Stimulated activated CD4-positive, alpha-beta T cell treated with anti-CD3 and anti-CD28 coated beads, Interleukin-12 subunit alpha, Interleukin-12 subunit beta, amount 100 ng/mL, for 48 hours (primary cell): ENCODE measurements at places on chromosomes 7 and 10.
A peak's percentile ranks its signal among the peaks of the same experiment; 100 is the strongest.

- no peak for DNase-seq
These were observed 106.6 kb upstream of the COL1A2 start for GRCh38 chr7:94288096-94288495.

- no peak for DNase-seq
These were observed 363.4 kb downstream of the KCNMA1 start for GRCh38 chr10:77274046-77274795.

GRCh38 chr7:1849351-1850041 lies 179.4 kb downstream of the ELFN1 start:
- DNase-seq = no peak

DNA sequence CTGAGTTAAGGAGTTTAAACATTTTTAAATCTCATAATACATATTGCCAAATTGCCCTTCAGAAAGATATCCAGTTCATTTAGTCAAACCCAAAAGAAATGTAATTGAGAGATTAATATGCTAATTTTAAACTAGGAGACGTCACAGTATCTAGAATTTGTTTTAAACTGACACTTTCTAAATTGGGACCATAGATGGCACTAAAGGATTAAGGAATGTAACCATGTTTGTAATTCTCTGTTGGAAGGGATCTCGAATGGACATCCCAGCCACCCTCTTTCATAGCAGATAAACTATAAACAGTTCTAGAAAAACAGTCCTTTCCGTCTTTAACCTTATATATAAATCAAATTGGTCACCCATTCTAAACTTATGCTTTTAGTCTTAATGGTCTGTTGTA lies 30.0 kb upstream of the SAMD9L start:
- no peak for DNase-seq

DNA sequence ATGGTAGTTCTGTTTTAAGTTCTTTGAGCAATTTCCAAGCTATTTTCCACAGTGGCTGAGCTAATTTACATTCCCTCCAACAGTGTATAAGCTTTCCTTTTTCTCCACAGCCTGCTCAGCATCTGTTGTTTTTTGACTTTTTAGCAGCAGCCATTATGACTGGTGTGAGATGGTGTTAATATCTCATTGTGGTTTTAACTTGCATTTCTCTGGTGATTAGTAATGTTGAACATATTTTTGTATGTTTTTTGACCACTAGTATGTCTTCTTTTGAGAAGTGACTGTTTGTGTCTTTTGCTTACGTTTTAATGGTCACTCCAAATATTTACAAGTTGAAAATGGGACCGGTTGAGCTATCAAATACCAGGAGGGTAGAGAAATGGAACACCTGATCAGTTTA lies 20.4 kb downstream of the GNG11 start:
- no peak for DNase-seq

GRCh38 chr7:39816462-39817060 lies 133.5 kb upstream of the CDK13 start:
- no peak for DNase-seq

DNA sequence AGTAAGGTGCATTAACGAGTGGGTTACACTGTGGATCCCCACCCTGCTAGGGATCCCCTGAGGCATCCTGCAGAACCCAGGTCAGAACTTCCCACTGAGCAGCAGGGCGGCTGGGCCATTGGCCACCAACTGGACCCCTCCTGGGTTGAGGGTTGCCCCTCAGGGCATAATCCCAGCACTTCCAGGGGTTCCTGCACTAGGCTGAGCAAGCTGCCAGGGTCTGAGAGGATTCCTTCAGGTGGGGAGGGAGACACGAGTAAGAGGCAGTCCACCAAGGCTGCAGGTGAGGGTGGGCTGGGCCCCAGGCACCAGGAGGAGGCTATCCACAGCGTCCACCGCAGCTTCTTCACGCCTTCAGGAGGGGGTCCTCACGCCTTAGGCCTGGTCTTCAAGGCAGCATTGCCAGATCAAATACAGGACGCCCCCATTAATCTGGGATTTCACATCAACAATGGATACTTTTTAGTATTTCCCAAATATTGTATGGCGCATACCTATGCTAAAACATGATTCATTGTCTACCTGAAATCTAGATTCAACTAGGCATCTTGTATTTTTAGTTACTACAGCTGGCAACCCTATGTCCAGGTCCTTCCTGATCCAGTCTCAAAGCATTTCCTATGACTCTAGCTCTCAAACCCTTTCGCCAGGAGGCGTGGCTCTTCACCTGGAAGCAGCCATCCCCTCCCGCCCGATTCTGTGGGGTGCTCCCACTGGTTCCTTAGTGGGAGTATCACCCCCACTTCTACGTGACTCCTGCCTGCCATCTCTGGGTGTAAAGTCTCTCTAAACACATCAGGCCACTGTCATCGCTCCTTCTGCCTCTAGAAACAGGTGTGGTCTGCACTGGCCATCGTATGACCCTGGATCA lies 4.1 kb downstream of the PRKAG2 start:
- DNase-seq = no peak

DNA sequence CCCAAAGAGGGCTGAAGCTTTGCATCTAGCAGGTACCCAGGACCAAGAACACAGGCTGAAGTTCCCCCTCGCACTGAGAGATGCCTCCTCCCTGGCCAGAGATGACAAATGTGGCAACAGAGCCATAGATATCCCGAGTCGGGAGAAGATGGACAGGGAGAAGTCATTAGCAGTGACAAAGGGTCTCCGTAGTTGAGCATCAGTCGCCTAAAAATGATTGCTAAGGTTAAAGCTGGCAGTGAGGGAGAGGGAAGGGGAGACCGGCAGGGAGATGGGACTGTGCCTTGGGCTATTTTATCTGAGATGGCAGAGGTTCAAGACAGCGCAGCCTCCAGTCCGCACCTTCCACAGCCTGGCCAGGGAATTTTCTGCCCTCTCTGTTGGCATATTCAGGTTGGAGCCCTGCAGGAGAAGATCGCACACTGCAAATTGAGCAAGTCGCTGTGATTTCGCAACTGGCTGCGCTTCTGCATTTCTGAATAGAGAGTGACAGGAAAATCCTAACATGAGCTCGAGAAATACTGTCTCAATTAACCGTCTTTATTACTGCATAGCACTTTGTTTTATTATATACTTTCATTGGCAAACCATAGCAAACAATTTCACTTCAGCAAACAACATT lies 238.9 kb upstream of the GPR26 start:
- no peak for DNase-seq

DNA sequence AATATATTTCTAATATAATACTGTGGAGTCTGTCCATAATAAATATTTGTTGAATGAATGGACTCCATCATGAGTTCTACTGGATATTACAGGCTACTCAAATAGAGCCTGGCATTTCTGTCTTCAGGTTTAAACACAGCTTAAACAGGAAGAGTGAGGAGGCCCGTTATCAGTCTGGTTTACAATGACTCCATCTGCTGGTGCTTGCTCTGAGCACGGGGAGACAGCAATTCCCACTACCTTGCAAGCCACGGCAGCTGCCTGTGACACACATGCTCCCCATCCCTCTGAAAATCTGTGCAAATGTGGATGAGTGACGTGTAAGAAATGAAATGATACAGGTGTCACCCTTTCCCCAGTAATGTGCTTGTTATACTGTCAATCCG lies 293.5 kb upstream of the IMMP2L start:
- no peak for DNase-seq

DNA sequence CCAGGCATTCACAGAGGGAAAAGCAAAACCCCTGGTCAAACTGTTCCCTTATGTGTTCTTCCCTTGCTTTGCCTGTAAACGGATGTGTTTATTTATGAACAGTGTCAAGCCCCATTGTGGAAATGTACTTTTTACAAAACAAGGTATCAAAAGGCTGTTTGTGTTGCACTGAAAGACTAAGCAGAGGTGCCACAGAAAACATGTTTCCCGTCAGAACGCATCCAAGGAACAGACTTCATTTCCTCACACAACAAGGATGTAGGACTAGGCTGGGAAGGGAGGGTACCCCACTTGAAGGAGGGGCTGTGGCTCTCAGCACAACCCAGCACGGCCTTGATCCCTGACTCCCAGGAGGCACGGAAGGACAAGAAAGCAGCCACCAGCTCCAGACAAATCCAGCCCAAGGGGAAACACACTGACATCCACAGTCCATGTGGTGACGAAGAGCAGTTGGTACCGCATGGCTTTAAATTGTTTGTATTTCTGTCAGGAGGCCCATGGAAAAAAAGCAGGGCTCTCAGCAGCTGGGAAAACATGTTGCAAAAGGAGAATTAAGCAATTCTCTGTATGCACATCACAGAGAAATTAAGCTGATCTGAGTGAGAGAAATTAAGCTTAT lies 85.6 kb downstream of the RNF216 start:
- no peak for DNase-seq

DNA sequence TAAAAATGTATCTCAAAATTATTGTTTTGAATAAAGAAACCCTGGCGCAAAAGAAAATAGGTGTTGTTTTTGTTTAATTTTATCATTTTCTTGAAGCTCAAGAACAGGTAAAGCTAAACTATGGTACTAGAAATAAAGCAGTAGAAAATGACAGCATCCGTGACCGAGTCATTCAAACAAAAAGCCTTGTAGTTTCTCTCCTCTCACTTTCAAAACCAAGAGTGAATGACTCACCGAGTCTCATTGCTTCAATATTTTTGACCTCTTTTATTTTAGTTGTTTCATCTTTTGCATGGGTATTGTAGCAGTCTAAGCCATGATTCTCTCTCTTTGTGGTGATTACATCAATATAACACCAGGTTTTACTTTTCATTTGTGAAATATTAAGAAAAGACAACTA lies 396.5 kb downstream of the POM121L12 start:
- no peak for DNase-seq

GRCh38 chr7:49773218-49773935 lies at the start of gene VWC2:
TSS of gene VWC2 (plus strand) at chr7:49773638. CDS start at chr7:49775436, 1,798 bp downstream.
- DNase-seq = no peak

GRCh38 chr10:71351628-71352319 lies 32.7 kb downstream of the SLC29A3 start:
- no peak for DNase-seq

DNA sequence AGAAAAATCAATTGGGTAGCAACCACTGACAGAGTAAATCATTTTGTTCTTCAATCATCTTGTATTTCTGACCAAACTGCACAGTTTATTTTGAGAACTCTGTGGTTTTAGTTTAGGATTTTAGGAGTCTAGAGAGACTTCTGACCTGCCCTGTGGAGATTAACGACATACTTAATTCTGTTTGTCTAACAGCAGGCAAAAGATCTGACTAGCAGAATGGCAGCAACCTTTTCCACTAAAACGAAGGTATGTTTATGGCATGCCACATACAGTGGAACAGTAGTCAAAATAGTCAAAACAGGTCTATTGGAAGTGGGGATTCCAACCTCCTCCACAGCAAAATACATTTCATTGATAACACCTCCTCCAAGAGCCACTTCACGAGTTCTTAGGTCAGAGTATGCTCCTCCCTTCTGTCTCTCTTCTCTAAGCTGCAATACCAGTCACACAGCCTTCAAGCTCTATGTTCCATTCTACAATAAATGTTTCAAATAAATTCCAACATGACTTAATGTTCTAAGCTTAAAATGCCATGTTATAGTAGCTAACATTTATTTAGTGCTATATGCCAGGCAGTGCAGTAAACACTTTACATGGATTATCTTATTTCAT lies 34.4 kb downstream of the NRCAM start:
- no peak for DNase-seq

DNA sequence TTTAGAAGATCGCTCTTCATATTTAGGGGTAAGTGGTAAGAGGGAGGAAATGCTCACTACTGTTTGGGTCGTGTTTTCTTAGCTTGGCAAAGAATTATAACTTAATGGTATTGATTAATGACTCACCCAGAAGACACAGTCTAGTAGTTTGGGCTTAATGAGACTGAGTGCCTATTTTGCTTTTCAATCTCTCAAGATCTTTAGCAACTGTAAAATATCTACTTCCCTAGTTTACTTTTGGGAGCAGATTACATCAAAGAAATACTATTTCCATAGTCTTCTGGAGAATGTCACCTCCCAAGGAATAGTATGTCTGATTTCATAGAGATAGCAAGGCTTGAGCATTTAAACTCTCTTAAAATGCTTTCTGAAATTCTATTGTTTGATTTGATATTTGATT lies 100.5 kb upstream of the SLC25A13 start:
- DNase-seq = no peak

DNA sequence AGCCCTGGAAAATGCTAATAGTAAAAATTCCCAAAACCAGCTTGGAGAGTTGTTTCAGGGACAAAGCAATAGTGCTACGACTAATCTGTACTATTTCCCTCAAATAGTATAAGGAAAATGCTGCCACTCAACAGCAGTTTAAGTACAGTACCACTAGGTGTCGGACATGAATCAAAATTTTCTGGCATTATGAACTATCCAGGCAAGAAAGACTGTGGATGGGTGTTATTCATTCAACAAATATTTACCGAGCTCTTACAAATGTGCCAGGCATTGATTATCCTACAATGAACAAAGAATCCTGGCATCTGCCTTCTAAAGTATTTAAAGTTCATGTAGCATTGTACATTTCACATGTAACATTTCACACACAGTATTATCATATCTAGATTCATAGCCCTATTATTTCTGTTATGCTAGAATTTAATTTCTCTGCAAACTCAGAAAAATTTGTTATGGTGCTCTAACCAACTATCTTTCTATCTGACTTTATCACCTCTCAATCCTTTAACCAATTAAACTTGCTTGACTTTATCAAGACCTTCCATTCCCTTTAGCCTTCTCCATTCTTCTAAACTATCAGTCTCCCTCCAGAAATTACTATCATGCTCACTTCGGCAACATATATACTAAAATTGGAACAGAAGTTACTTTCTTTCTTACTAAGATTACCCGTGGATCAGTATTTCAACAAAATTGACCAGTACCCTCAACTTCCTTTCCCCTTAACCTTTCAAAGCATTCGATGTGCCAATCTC lies 80.6 kb downstream of the ARHGAP21 start:
- DNase-seq = peak; percentile 25

- DNase-seq = no peak
These were observed 96.1 kb downstream of the PIP4K2A start for GRCh38 chr10:22618078-22618785.

GRCh38 chr7:74606101-74606908 lies 51.2 kb upstream of the GTF2I start:
- DNase-seq = no peak

DNA sequence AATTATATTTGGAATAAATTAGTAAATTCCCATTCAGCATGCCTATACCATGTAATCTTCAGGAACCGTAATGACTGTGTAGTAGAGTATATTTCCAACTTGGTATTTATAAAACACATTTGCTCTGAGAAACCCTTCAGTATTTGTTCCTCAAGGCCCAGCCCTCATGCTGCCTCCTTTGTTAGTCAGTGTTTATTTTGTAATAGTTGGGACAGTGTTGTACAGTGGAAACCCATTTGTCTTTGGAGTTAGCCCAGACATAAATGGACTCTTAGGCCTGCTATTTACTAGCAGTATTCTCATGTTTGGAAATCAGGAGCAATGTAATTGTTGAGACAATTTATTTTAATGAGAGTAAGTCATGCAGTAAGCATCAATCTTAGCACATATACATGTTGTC lies 686.9 kb downstream of the AUTS2 start:
- no peak for DNase-seq

DNA sequence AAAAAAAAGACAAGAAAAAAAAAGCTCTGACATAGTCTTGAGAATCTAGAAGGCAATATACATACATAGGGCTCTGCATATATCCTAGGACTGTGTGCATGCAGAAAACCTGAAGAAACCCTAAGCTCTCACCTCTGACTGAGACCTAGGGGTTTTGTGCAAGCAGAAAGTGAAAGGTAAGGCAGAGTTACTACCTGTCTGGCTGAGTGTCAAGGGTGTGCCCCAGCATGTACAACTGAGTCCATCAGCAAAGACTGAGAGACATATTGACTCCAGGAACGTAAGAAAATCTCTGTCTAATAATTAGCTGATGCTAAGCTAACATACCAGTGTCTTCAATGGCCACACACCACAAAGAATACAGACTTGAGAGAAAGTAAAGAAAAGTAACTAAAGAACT lies 16.3 kb upstream of the HNRNPH3 start:
- DNase-seq = no peak
